ENCODE measurements at places on chromosomes 2 and 18. TPM values are rescaled to one million over a fixed set of nuclear protein-coding genes. Genes with fewer than 3 reads are reported as not detected.

SLC20A1 gene
- total RNA-seq: 149 TPM

TDRD15 gene
- total RNA-seq: not detected

AFG3L2 gene
- 40.6 TPM for total RNA-seq

HOXD8 gene
- 15.6 TPM for total RNA-seq

WDR12 gene
- 65.6 TPM for total RNA-seq
